ENCODE measurements at places on chromosomes 6 and 20. TPM values are rescaled to one million over a fixed set of nuclear protein-coding genes. Genes with fewer than 3 reads are reported as not detected.
A peak's percentile ranks its signal among the peaks of the same experiment; 100 is the strongest.

GRCh38 chr20:54086507-54087039, 16.2 kb upstream of the BCAS1 start:
- peaks cover 2% of the 10 kb centered on the region for H3K27me3 ChIP-seq
- H3K36me3 ChIP-seq, result no peaks in the 10 kb centered on the region
- no peak overlapping the region for H3K4me3 ChIP-seq
- peaks cover 28% of the 10 kb centered on the region for H3K4me1 ChIP-seq
- H3K27ac ChIP-seq, result no peak overlapping the region
- DNase-seq, result no peak

- no peak for DNase-seq
- H3K4me3 ChIP-seq, result no peak overlapping the region
- H3K36me3 ChIP-seq, result no peaks in the 10 kb centered on the region
- no peak overlapping the region for H3K27ac ChIP-seq
- H3K27me3 ChIP-seq, result no peaks in the 10 kb centered on the region
Measured at GRCh38 chr6:145836772-145837171, 22.2 kb upstream of the FBXO30 start.

DNA sequence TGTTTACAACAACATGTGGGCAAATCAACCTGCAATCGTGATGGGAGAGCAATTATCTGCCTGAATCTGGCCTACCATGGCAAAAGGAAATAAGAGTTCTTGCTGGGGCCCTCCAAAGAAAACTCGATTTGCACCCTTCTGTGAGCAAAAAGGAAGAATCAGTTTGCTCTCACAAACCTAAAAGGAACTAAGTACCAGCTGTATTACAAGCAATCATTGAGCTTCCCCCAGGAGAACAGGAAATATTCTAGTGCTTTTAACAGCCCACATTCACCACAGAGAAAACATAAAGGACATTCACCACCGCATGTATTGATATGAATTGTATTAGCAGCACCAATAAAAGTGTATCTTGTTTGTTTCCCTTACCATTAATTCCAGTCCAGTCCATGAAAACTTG, 75.0 kb downstream of the MBOAT1 start:
- no peak overlapping the region for H3K27ac ChIP-seq
- no peaks in the 10 kb centered on the region for H3K27me3 ChIP-seq
- peaks cover 18% of the 10 kb centered on the region for H3K36me3 ChIP-seq
- DNase-seq, result no peak
- H3K4me1 ChIP-seq, result no peaks in the 10 kb centered on the region

GRCh38 chr6:94733066-94733465, 844.3 kb upstream of the MANEA start:
- no peak overlapping the region for H3K4me3 ChIP-seq
- no peak for DNase-seq
- no peaks in the 10 kb centered on the region for H3K36me3 ChIP-seq
- H3K4me1 ChIP-seq, result no peaks in the 10 kb centered on the region
- H3K27ac ChIP-seq, result no peak overlapping the region

GRCh38 chr6:155584006-155584405, 128.4 kb upstream of the NOX3 start:
- H3K4me3 ChIP-seq, result no peak overlapping the region
- no peak overlapping the region for H3K27ac ChIP-seq
- no peak for DNase-seq
- no peaks in the 10 kb centered on the region for H3K36me3 ChIP-seq
- no peaks in the 10 kb centered on the region for H3K4me1 ChIP-seq

DNA sequence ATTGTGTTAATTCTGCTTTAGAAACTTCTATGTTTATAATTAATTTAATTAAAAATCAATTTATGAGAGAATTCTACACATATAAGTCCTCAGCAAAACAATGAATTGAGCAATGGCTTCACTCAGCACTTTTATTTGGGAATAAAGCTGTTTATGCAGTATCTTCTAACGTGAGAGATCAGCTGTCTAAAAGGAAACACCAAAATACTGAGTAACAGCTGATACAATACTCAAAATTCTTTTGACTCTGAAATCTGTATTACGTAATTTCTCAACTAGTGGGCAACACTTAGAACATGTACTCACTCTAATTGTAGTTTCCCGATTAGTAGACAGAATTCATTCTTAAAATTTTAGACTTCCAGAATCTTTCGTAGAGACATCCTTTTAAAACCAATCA, 49.8 kb downstream of the MAP3K7 start:
- peaks cover 35% of the 10 kb centered on the region for H3K36me3 ChIP-seq
- no peaks in the 10 kb centered on the region for H3K27me3 ChIP-seq
- no peak for DNase-seq
- peaks cover 25% of the 10 kb centered on the region for H3K4me1 ChIP-seq

- no peak overlapping the region for H3K4me3 ChIP-seq
- no peaks in the 10 kb centered on the region for H3K4me1 ChIP-seq
- H3K36me3 ChIP-seq, result no peaks in the 10 kb centered on the region
- DNase-seq, result no peak
Measured at GRCh38 chr6:85726206-85726605, 83.5 kb upstream of the SYNCRIP start.

GRCh38 chr6:39590871-39591393, 134.3 kb downstream of the KIF6 start:
- DNase-seq, result no peak
- no peaks in the 10 kb centered on the region for H3K4me1 ChIP-seq
- peaks cover 13% of the 10 kb centered on the region for H3K27me3 ChIP-seq
- no peaks in the 10 kb centered on the region for H3K36me3 ChIP-seq
- H3K4me3 ChIP-seq, result no peak overlapping the region

DNA sequence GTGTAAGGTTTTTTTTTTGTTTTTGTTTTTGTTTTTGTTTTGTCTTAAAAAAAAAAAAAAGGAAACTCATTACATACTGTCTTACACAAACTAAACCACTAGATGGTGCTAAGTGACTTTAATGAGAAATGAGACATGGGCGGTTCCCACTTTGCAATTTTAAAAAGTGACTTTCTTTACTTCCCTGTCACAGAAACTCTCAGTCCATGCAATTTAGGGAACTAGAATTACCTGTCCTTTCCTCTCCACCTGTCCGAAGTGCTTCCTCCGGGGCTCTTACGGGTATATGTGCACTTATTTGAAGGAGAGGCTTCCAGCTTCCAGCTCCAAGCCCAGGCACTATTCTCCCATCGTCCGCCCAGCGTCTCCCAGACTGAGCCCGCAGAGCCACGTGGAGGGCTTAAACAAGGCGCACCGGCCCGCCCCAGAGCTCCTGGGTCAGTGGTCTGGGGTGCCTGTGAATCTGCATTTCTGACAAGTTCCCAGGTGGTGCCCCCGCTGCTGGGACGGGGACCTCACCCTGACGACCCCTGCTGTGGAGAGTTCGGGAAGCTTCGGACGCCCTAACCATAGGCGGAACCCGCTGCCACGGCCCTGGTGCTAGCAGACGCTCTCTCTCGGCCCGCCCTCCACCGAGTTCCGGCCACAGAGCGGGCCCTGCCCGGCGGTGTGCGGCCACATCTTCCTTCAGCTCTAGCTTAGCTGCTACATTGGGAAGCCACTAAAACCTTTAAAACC, 26.1 kb downstream of the BFSP1 start:
- H3K36me3 ChIP-seq, result no peaks in the 10 kb centered on the region
- peaks cover 9% of the 10 kb centered on the region for H3K4me1 ChIP-seq
- DNase-seq, result peak; percentile 51
- H3K27ac ChIP-seq, result peak overlapping the region; percentile 85
- H3K4me3 ChIP-seq, result peak overlapping the region; percentile 91
- H3K27me3 ChIP-seq, result peaks cover 12% of the 10 kb centered on the region

GRCh38 chr6:5422321-5422915, 161.1 kb downstream of the FARS2 start:
- H3K36me3 ChIP-seq, result peaks cover 12% of the 10 kb centered on the region
- H3K27ac ChIP-seq, result no peak overlapping the region
- H3K4me1 ChIP-seq, result peaks cover 11% of the 10 kb centered on the region
- H3K4me3 ChIP-seq, result no peak overlapping the region

- H3K4me1 ChIP-seq, result no peaks in the 10 kb centered on the region
- peaks cover 18% of the 10 kb centered on the region for H3K27me3 ChIP-seq
- H3K27ac ChIP-seq, result no peak overlapping the region
- no peaks in the 10 kb centered on the region for H3K36me3 ChIP-seq
- no peak overlapping the region for H3K4me3 ChIP-seq
Measured at GRCh38 chr20:48382304-48382703, 445.5 kb downstream of the PREX1 start.

GRCh38 chr20:64180673-64181072, 16.4 kb downstream of the MYT1 start:
- no peak for DNase-seq
- no peaks in the 10 kb centered on the region for H3K36me3 ChIP-seq
- peaks cover 10% of the 10 kb centered on the region for H3K27me3 ChIP-seq
- H3K27ac ChIP-seq, result no peak overlapping the region
- no peak overlapping the region for H3K4me3 ChIP-seq
- H3K4me1 ChIP-seq, result no peaks in the 10 kb centered on the region

DNA sequence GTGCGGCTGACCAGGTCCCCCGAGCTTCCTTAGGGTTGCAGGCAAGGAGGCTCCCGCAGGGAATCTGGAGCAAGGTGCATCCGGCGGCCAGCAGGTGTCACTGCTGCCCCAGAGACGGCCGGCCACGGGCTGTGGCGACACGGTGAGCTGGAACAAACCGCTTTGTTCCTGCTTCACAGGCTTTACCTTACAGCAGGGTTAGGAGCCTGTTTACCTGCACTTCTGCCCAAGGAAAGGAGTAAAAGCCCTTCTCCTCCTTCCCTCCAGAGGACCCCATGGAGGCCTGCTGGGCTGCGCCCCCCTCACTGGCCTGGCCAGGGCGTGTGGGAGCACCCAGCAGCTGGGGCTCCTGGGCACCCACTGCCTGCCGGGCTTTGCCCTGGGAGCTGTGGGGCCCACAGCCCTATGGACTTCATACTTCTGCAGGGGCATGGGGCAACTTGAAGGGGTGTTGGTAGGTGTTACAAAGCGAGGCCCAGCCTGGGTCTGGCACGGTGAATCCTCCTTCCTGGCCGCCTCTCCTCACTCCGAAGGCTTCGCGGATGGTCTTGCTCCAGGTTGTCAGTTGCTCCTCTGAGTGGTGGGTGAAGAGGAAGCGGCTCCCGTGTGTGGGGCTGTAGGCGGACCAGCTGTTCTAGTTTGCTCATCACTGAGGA, 88.4 kb downstream of the CDC5L start:
- no peaks in the 10 kb centered on the region for H3K36me3 ChIP-seq
- peak; percentile 52 for DNase-seq
- H3K4me3 ChIP-seq, result no peak overlapping the region
- H3K4me1 ChIP-seq, result no peaks in the 10 kb centered on the region

DNA sequence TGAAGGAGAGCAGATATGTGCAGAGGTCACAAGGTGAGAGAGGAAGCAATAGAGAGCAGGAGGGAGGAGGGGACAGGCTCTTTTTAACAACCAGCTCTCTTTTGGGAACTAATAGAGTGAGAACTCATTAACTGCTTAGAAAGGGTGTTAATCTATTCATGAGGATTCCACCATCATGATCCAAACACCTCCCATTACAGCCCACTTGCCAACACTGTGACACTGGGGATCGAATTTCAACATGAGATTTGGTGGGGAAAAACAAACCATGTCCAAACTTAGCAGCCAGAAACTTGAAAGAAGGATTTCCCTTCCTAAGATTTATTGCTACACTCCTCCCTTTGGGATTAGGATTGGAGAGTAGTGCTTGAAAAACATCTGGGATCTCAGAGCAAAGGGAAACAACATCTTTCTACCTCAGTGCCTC, 135.5 kb upstream of the PLCB4 start:
- no peak overlapping the region for H3K4me3 ChIP-seq
- no peak for DNase-seq
- H3K36me3 ChIP-seq, result no peaks in the 10 kb centered on the region

GRCh38 chr20:58901488-58902402, 49.2 kb downstream of the GNAS start:
- peaks cover 58% of the 10 kb centered on the region for H3K4me1 ChIP-seq
- DNase-seq, result no peak

DNA sequence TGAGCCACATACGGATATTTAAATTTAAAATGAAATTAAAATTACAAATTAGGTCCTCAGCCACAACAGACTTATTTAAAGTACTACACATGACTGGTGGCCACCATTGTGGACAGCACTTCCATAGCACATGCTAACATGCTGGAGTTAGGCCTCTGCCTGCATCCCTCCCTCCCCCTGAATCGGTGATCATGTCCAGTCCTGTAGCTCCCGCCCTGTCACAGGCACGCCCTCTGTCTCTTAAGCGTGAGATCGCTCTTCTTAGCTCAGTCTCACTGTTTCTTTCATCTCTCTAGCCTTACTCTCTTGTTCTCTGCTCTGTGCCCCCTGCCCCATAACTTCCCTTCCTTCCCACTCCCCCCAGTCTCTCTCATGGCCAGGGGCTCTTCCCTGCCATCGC, 28.9 kb downstream of the ELMO2 start:
- H3K4me1 ChIP-seq, result no peaks in the 10 kb centered on the region
- H3K27me3 ChIP-seq, result no peaks in the 10 kb centered on the region
- H3K27ac ChIP-seq, result no peak overlapping the region
- DNase-seq, result no peak

DNA sequence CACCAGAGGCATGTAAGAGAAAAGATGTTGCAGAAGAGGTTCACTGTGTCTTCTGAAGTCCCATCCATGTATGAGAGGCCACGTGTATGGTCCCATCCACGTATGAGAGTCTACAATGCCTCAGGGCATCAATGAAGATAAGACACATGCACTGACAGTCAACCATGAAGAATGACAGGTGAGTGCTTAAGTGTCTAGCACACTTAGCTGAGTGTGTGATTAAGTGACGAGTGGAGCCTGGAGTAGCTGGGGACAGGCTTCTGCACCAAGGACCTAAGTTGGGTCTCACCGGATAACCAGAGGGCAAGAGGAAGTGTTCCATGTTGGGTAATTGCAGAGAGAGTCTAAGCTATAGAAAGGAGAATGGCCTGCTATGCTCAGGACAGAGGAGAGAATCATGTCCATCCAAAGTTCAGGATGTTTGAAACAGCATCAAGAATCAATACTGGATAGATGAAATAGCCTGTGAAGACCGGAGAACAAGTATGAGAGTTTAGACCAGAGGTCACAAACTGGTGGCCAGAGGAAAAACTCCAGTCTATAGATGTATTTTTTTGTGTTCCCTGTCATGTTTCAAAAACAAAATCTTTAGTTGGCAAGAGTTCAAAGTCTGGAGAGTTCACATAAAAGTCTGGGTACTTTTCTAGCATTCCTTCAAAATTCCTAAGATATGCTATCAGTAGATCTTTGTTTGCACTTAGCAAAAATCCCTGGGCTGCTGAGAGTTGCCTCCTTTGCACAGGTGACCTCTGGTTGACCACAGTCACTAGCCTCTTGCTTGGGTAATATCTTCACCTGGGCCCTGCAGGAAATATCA, 165.8 kb downstream of the KIF16B start:
- H3K4me1 ChIP-seq, result peaks cover 2% of the 10 kb centered on the region
- no peak overlapping the region for H3K27ac ChIP-seq
- no peaks in the 10 kb centered on the region for H3K27me3 ChIP-seq

The IRF4 gene
- 417 TPM for total RNA-seq

The ID1 gene
- total RNA-seq, result 0.60 TPM

The HSPA12B gene
- not detected for total RNA-seq
